ENCODE measurements at places on chromosomes 1 and 21.

DNA sequence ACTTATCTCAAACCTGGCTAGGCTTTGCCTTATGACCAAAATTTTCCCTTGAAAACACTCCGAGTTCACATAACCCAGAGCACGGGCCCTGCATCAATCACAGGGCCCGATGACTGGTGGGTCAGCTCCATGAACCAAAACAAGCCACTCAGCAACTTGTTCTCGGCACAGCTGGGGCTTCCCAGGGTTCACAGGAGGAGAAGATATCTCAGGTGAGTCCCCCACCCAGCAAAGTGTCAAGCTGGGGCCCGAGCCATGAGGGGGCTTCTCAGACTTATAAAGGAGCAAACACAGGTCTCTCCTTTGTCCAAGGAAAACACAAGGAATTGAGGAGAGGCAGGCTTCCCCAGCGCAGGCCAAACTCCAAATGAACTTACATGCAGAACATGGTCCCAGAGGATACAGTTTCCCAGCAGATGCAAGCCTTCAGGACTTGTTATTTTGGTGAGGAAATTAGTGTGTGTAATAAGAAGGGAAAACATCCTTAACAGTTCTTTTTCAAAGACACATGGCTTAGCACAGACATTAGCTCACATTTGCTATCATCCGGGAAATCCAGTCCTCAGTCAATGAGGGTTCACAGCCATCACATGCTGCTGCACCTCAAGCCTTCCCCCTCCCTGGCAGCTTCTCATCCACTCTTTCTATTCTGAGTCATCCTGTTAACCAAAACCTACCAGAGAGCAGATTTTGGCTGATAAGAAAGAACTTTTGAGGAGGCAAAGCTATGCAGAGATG, 98.1 kb upstream of the NFIA start:
- no peak for DNase-seq

DNA sequence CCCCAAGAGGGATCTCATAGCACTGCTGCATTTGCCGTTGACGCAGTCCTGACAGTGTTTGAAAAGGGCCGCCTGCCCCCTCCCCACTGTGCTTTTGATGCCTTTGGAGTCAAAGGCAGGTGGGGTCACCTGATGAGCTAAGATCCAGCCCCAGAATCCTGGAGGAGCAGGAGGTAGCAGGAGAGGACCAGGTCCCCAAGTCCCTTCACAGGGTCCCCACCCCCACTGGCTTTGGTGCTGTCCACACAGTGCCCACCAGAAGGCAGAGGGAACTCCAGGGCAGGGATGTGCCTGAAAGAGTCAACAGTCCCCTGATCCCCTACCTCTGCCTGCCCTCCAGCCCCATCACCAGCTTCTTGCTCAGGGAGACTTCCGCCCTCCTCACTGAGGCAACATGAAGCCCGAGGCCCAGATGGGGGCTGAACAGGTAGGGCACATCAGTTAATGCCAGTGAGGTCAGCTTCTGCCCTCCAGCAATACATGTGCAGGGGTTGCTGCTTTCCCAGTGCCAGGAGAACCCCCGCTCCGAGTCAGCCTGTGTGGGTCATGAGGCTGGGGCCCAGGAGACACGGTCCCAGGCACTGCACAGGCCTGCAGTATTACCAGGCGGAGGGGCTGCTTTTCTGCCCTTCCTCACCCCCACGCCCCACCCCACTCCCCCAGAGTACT, 8.8 kb upstream of the KCNC4 start:
- no peak for DNase-seq

DNA sequence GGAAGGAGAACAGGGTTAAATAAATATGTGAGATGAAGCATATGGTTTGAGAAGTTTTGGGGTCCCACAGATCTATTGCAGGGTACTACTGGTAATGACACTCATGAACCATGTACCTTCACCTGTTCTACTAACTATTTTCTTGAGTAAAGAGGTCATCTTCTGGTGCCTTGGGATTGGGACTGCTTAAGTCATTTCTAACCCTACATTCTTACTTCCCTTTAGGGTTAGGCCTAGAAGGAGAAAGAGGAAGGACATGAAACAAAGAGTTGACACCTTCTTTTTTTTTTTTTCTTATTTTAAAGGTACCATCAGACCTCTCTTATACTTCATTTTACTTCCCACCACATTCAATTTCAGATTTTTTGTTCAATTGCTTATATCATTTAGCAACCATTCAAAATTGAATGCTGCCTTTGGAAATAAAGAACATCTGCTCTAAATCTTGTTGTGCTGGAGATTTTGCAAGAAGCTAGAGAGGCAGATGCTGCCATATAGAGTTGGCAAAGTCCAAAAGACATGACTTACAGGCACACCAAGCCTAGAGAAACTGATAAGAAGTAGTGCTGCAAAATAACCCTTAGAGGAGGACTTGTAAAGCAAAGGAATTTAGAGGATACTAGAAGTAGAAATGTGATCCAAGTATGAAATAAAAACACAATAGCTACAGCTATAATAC, 374.4 kb upstream of the ST6GALNAC5 start:
- DNase-seq = no peak

GRCh38 chr1:204576422-204576821, 60.2 kb downstream of the MDM4 start:
- DNase-seq = no peak

DNA sequence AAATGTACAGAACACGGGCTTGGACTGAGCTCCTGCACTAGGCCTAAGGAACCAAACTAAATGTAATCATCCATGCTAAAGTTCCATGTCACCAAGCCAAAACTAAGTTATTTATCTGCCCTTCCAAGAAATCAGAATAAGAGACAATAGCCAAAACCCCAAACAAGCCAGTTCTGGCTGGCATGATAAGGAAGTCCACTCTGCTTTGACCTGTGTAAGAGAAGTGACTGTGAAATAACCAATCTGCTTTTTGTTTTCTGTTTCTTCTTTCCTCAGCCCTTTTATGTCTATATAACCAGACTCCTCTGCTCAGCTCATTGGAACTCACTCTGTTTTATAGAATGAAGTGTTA, 15.1 kb downstream of the PLPPR5 start:
- no peak for DNase-seq

DNA sequence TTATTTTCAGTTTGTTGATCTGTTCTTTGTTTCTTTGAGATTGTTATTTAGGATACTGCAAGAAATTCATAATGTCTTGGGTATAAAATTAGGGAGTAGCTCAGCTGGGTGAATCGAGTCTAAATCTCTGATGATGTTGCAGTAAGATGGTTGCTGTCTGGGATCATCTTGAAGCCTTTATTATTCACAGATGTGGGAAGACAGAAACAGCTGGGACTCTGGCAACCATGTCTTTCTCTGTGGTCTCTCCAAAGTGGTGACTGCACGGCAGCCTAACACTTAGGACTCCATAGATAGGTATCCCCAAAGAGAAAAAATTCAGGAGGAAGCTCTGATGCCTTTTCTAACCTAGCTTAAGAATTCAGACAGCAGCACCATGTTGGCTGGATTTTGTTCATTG, 52.7 kb downstream of the RAP1A start:
- DNase-seq = no peak

- DNase-seq = no peak
These were observed 165.3 kb downstream of the LTN1 start for GRCh38 chr21:28827422-28827821.

GRCh38 chr21:27805696-27806095, 838.8 kb upstream of the ADAMTS5 start:
- DNase-seq = no peak

DNA sequence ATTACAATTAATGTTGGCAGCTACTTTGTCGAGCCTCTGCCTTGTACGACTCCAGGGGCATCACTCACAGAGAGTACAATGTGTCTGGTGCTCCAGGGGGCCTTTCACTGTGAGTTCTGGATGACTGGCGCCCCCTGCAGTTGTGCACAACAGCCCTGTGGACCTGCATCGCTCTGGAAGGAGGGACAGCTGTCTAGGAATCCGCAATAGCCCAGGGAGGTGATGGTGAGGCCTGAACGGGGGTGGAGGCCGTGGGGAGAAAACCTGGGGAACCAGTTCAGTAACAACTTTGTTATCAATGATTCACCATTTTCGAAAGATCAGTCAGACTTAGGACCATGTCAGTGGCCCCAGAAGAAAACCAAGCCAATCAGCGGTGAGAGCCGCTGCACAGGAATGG, 189.1 kb downstream of the KAZN start:
- DNase-seq = no peak

- no peak for DNase-seq
These were observed 1684.4 kb upstream of the B3GALT2 start for GRCh38 chr1:194870860-194871259.

- DNase-seq = no peak
These were observed 16.5 kb downstream of the TRIT1 start for GRCh38 chr1:39866767-39867166.

- no peak for DNase-seq
These were observed 437.9 kb upstream of the PLXNA2 start for GRCh38 chr1:208681878-208682663.

GRCh38 chr1:119758584-119758983, 10.1 kb downstream of the HMGCS2 start:
- no peak for DNase-seq

DNA sequence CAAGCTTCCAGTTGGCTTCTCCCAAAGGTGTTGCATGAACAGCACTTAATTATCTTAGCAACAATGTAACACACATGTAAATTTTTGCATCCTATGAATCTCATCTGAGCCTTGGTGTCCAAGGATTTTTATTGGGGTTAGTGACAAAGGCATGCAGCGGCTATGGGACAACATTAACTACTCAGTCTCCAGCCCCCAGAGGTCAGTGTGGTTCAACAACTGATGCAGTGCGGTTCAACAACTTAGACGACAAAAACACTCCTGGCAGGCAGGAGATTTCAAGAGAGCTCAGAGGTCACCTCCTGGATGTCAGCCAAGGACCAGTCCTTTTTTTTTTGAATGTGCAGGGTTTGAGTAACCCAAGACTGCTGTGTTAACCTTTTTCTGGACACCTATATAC, 77.5 kb upstream of the HMCN1 start:
- DNase-seq = no peak

Measured in neural crest cell (in vitro differentiated cells).